ENCODE measurements at places on chromosomes 2 and 18. TPM values are rescaled to one million over a fixed set of nuclear protein-coding genes. Genes with fewer than 3 reads are reported as not detected.

DNA sequence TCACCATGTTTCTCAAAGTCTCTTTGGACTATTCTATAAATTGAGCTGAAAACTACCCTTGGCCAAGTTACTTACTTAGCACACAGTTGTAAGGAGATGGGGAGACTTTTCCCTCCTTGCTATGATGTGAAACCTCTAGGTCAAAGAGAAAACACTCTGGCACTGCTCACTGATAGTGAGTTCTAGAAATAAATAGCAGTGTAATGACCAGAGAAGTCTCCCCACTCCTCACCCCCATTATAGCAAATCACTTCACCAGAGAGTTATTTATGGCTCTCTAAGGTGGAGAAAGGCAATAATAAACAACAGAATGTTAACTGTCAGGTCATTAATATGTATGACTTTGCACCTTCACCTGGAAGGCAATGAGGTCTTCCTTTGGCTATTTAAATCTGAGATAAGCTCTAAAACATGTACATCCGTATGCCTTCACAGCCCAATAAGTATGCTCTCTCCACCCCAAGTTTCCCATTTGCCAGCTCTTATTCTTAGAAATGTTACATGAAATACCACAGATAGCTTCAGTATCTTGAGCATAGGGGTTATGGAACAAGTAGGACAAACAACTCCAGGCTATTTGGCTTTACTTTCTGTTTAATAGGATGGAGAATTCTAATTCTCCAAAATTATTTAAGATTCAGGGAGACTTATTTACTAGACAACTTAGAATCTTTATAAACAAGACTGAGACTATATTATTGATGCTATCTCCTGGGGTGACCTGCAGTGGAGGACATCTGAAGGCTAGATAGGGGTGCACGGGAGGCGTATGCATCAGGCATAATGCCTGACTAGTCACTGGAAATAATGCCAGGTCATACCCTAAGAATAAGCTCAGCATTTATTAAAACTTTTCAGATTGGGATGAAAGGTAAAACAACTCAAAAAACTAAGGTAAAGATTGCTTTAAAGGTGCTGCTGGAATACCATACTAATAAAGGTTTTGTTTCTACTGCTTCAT lies 65.3 kb upstream of the DTNB start:
- no peak for DNase-seq

DNA sequence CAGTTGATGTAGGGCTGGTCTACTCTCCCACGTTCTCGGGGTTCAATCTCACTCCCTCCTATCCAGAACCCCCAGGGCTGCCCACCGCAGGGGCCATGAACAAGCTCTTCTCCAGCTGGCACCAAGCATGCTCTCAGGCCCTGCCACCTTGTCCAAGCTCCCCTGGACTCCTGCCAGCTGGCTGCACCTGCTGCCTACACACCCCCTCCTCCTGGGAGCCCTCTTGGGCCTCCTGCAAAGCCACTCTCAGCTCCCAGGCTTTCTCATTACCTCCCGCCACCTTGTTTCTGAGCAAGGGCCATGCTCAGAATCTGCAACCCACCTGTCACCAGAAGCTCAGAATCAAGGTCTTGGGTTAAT lies 56.0 kb downstream of the HDAC4 start:
- DNase-seq, result no peak

The FNDC4 gene
- 10.6 TPM for total RNA-seq

DNA sequence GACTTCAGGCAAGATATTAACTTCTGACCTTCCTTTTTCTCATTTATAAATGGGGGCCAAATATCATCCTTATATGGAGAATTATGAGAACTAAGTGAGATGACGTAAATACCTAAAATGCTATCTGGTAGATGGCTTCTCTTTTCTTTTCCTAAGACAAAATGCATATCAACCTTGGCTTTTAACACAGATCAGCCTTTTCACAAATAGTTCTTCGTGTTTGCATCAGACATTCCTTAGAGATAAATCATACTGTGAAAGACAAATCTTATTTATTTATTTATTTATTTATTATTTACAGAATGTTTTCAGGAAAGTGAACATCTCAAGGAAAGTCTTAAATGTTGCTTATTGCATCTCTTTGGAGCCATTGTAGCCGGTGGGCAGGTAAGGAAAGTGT lies 62.8 kb downstream of the NBEAL1 start:
- no peak for DNase-seq

The KCNG2 gene
- 0.49 TPM for total RNA-seq

- DNase-seq, result no peak
Measured at GRCh38 chr18:11502368-11502767, 107.0 kb upstream of the SLC35G4 start.

The TBC1D8 gene
- total RNA-seq, result 20.7 TPM

The IL37 gene
- total RNA-seq, result 2.0 TPM

- no peak for DNase-seq
Measured at GRCh38 chr2:153100151-153100550, 378.4 kb downstream of the RPRM start.

DNA sequence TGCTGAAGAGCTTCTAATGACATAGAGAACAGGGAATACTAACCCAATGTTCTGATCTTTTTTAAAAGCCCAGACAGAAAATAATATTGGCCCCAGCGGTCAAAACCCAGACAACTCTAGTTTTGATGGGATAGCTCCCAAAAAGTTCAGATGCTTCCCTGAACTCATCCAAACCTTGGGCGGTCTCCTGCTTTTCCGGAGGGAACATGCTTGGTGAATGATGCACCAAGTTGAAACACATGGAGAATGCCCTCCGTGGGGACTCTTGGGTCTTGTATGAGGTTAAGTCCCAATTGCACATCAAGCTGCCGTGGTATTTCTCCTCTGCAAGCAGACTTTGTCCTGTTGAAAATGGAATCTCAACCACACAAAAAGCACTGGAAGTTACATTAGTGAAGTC lies 120.7 kb upstream of the CTAGE1 start:
- DNase-seq, result no peak

GRCh38 chr2:108621087-108621559 lies 86.9 kb downstream of the LIMS1 start:
- DNase-seq, result no peak

The ACADL gene
- total RNA-seq, result 3.6 TPM
